Right atrium auricular region (tissue), 2 donors: ENCODE measurements at places on chromosomes 2 and 18. TPM values are rescaled to one million over a fixed set of nuclear protein-coding genes. Genes with fewer than 3 reads are reported as not detected.
A peak's percentile ranks its signal among the peaks of the same experiment; 100 is the strongest.

GRCh38 chr2:527581-527980 is 149.6 kb downstream of the TMEM18 start:
- no peak overlapping the region for H3K4me3 ChIP-seq
- H3K27me3 ChIP-seq: no peaks in the 10 kb centered on the region
- H3K4me1 ChIP-seq: no peaks in the 10 kb centered on the region
- H3K36me3 ChIP-seq: no peaks in the 10 kb centered on the region

- H3K36me3 ChIP-seq: no peaks in the 10 kb centered on the region
- no peaks in the 10 kb centered on the region for H3K4me1 ChIP-seq
- no peaks in the 10 kb centered on the region for H3K27me3 ChIP-seq
Measured at GRCh38 chr2:198657512-198658121, 800.1 kb downstream of the SATB2 start.

DNA sequence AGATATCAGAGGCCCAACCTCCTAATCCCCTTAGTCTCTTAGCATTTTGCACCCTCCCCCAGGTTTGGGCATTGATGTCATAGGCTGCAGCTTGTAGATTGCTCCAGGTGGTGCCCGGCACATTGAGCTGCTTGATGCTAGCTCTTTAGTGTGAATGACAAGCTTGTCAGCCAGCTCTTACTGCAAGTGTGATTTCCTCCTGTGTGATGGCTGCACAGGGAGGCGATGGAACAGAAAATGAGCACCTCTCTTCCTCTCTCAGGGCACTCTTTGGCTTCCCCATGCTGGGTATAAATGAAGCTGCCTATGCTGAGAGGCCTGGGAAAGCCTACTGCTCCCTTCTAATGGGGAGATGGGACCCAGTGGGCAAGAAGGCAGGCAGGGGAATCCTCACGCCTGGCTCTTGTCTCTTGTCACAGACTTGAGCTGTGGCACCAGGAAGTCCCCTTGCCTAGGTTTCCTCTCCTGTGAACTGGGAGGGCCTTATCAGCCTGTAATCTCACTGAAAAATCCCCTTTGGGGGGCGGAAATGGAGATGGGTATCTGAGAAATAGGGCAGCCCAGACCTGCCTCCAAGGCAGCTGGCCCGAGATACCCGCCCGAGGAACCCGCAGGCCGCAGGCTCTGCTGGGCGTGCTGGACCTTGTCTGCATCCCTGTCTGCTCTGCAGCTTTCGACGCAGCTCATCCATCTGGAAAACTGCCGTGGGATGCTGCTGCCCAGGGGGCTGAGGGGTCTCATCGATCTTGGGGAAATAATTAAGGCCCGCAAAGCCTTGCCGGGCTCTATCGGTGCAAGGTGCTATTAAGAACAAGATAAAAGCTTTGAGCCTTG is 163.5 kb upstream of the CXCR4 start:
- H3K4me1 ChIP-seq: no peaks in the 10 kb centered on the region
- no peaks in the 10 kb centered on the region for H3K36me3 ChIP-seq
- DNase-seq: no peak

GRCh38 chr2:102736110-102736409 is 25.8 kb upstream of the TMEM182 start:
- H3K4me1 ChIP-seq: no peaks in the 10 kb centered on the region
- peaks cover 5% of the 10 kb centered on the region for H3K36me3 ChIP-seq
- H3K27me3 ChIP-seq: no peaks in the 10 kb centered on the region
- H3K27ac ChIP-seq: peak overlapping the region; percentile 82
- DNase-seq: no peak
- peak overlapping the region; percentile 85 for H3K4me3 ChIP-seq

DNA sequence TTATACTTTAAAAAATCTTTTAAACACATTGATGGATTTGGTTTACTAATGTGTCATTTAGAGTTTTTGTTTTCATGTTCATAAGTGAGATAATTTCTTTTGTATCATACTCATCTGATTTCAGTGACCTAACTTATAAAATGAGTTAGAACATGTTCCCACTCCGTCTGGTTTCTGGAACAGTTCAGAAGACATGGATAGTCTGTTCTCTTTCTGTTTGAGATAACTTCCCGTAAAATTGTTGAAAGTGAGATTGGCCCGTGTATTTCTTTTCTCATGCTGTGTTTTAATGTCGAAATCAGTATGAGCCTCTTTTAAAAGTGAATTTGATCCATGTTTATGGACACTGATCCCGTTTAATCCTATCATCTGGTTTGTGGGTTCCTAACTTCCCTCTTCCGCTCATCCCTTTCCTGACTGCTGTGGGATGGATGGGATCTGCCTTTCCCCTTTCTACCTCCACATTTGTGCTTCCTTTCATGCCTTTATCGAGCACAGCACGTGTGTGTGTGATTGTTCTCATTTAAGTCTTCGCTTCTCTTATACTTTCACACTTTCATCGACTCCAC is 78.9 kb downstream of the COPS8 start:
- no peak overlapping the region for H3K4me3 ChIP-seq
- peak overlapping the region; percentile 25 for H3K27ac ChIP-seq
- H3K36me3 ChIP-seq: no peaks in the 10 kb centered on the region
- H3K4me1 ChIP-seq: no peaks in the 10 kb centered on the region
- no peaks in the 10 kb centered on the region for H3K27me3 ChIP-seq
- no peak for DNase-seq

DNA sequence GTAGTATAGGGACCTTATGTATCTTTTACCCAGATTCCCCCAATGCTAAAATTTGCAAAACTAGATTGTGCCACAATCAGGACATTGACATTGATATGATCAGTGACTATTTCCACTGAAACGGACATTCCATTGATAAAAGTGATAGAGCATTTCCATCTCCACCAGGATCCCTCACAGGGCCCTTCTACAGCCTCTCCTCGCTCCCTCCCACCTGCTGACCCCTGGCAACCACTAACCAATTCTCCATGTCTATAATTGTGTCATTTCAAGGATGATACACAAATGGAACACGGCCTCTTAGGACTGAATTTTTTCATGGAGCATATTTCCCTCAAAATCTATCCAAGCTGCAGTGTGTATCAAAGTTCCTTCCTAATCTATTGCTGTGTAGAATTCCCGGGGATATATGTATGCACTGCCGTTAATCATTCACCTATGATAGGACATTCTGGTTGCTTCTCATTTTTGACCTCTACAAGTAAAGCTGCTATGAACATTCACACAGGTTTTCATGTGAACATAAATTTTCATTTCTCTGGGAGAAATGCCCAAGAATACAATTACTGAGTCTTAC is 67.3 kb downstream of the UXS1 start:
- H3K27ac ChIP-seq: no peak overlapping the region
- no peaks in the 10 kb centered on the region for H3K36me3 ChIP-seq
- no peak overlapping the region for H3K4me3 ChIP-seq
- H3K4me1 ChIP-seq: no peaks in the 10 kb centered on the region

- DNase-seq: no peak
- H3K4me1 ChIP-seq: no peaks in the 10 kb centered on the region
- no peaks in the 10 kb centered on the region for H3K36me3 ChIP-seq
- no peak overlapping the region for H3K4me3 ChIP-seq
- no peaks in the 10 kb centered on the region for H3K27me3 ChIP-seq
Measured at GRCh38 chr18:13934058-13934457, 18.7 kb upstream of the MC2R start.

- H3K27ac ChIP-seq: no peak overlapping the region
- H3K36me3 ChIP-seq: peaks cover 9% of the 10 kb centered on the region
- H3K4me1 ChIP-seq: no peaks in the 10 kb centered on the region
- no peak overlapping the region for H3K4me3 ChIP-seq
- DNase-seq: no peak
Measured at GRCh38 chr2:232024457-232024856, 62.9 kb downstream of the DIS3L2 start.

- H3K36me3 ChIP-seq: no peaks in the 10 kb centered on the region
- no peaks in the 10 kb centered on the region for H3K4me1 ChIP-seq
- no peak for DNase-seq
Measured at GRCh38 chr18:3603421-3604234, 153.7 kb downstream of the TGIF1 start.

- H3K27ac ChIP-seq: peak overlapping the region; percentile 19
- no peaks in the 10 kb centered on the region for H3K36me3 ChIP-seq
- peaks cover 10% of the 10 kb centered on the region for H3K4me1 ChIP-seq
- no peak for DNase-seq
- no peak overlapping the region for H3K4me3 ChIP-seq
- no peaks in the 10 kb centered on the region for H3K27me3 ChIP-seq
Measured at GRCh38 chr2:157173740-157174184, 83.7 kb upstream of the GALNT5 start.

- H3K36me3 ChIP-seq: no peaks in the 10 kb centered on the region
- H3K4me1 ChIP-seq: no peaks in the 10 kb centered on the region
- no peaks in the 10 kb centered on the region for H3K27me3 ChIP-seq
Measured at GRCh38 chr2:199100326-199101110, 357.2 kb downstream of the SATB2 start.

- no peak overlapping the region for H3K4me3 ChIP-seq
- no peak overlapping the region for H3K27ac ChIP-seq
- no peaks in the 10 kb centered on the region for H3K36me3 ChIP-seq
- no peaks in the 10 kb centered on the region for H3K4me1 ChIP-seq
Measured at GRCh38 chr2:100673115-100673514, 110.3 kb downstream of the PDCL3 start.

- H3K4me3 ChIP-seq: no peak overlapping the region
- no peaks in the 10 kb centered on the region for H3K36me3 ChIP-seq
- no peaks in the 10 kb centered on the region for H3K4me1 ChIP-seq
Measured at GRCh38 chr2:240166761-240167587, 26.5 kb upstream of the OTOS start.

- no peaks in the 10 kb centered on the region for H3K27me3 ChIP-seq
- DNase-seq: no peak
- H3K27ac ChIP-seq: no peak overlapping the region
- no peaks in the 10 kb centered on the region for H3K36me3 ChIP-seq
- H3K4me3 ChIP-seq: no peak overlapping the region
Measured at GRCh38 chr2:60741576-60741975, 14.5 kb upstream of the PAPOLG start.

- no peak for DNase-seq
- H3K36me3 ChIP-seq: no peaks in the 10 kb centered on the region
- H3K4me3 ChIP-seq: no peak overlapping the region
- no peaks in the 10 kb centered on the region for H3K4me1 ChIP-seq
- no peaks in the 10 kb centered on the region for H3K27me3 ChIP-seq
Measured at GRCh38 chr2:16318474-16319195, 347.0 kb downstream of the CYRIA start.

- H3K4me3 ChIP-seq: no peak overlapping the region
- no peak overlapping the region for H3K27ac ChIP-seq
Measured at GRCh38 chr2:164000176-164000575, 264.4 kb upstream of the FIGN start.

DNA sequence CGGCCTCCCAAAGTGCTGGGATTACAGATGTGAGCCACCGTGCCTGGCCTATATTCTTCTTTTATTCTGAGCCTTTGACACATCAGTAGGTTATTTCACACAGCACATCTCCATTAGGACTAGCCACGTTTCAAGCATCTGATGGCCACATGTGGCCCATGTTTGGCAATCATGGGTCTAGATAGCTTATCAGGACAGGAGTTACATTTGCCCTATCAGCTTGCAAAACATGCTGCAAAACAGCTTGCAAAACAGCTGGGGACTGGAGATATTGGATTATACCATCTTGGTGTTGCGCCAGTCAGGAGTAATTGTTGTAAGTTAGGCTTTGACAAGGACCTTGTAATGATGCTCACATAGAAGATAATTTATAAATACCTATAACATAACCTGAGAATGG is 94.9 kb downstream of the GBX2 start:
- no peaks in the 10 kb centered on the region for H3K36me3 ChIP-seq
- no peak overlapping the region for H3K4me3 ChIP-seq
- no peaks in the 10 kb centered on the region for H3K4me1 ChIP-seq
- DNase-seq: no peak
- no peak overlapping the region for H3K27ac ChIP-seq
- no peaks in the 10 kb centered on the region for H3K27me3 ChIP-seq

- H3K4me1 ChIP-seq: no peaks in the 10 kb centered on the region
- no peak overlapping the region for H3K4me3 ChIP-seq
- H3K36me3 ChIP-seq: no peaks in the 10 kb centered on the region
- DNase-seq: no peak
- no peak overlapping the region for H3K27ac ChIP-seq
Measured at GRCh38 chr2:203566161-203566560, 31.1 kb upstream of the RAPH1 start.

- H3K4me1 ChIP-seq: no peaks in the 10 kb centered on the region
- no peaks in the 10 kb centered on the region for H3K27me3 ChIP-seq
- DNase-seq: no peak
- H3K4me3 ChIP-seq: no peak overlapping the region
Measured at GRCh38 chr2:101272045-101272784, 19.5 kb downstream of the CNOT11 start.

GRCh38 chr2:56464613-56465012 is 280.8 kb downstream of the CCDC85A start:
- H3K36me3 ChIP-seq: no peaks in the 10 kb centered on the region
- H3K4me1 ChIP-seq: no peaks in the 10 kb centered on the region

GRCh38 chr18:63480476-63480875 is 3.7 kb downstream of the SERPINB5 start:
- H3K36me3 ChIP-seq: no peaks in the 10 kb centered on the region
- H3K4me1 ChIP-seq: no peaks in the 10 kb centered on the region
- no peaks in the 10 kb centered on the region for H3K27me3 ChIP-seq

DNA sequence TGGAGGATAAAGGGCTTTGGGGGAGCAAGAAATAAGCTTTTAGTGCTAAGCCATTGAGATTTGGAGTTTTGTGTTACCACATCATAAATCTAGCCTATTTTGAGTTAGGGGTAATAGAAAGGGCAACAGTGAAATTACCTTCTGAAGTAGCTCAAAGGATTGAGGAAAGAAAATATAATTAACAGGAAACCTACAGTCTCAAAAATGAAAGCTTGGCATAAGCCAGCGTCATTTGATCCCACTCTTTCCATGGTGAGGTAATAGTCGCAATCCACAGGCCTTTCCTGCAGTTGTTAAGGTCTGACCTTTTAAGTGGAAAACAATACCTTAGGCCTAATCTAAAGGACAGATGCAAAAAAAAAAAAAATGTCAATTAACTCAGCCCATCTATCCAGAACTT is 182.7 kb downstream of the UXS1 start:
- no peak for DNase-seq
- no peaks in the 10 kb centered on the region for H3K27me3 ChIP-seq
- no peaks in the 10 kb centered on the region for H3K4me1 ChIP-seq
- no peak overlapping the region for H3K4me3 ChIP-seq
- no peaks in the 10 kb centered on the region for H3K36me3 ChIP-seq
- H3K27ac ChIP-seq: no peak overlapping the region

- H3K36me3 ChIP-seq: no peaks in the 10 kb centered on the region
- H3K27me3 ChIP-seq: no peaks in the 10 kb centered on the region
- H3K4me1 ChIP-seq: no peaks in the 10 kb centered on the region
- no peak overlapping the region for H3K27ac ChIP-seq
- no peak for DNase-seq
- no peak overlapping the region for H3K4me3 ChIP-seq
Measured at GRCh38 chr2:159497256-159497655, 119.1 kb downstream of the BAZ2B start.

Gene NR4A2
- total RNA-seq: 3.7 TPM

Gene GAD1
- total RNA-seq: not detected

Gene B4GALT6
- total RNA-seq: 5.6 TPM

Gene DDX1
- 75.9 TPM for total RNA-seq

Gene RND3
- total RNA-seq: 25.4 TPM

Gene HPCAL1
- 28.7 TPM for total RNA-seq

Gene USP14
- 18.0 TPM for total RNA-seq

Gene CFAP221
- total RNA-seq: 0.44 TPM

Gene IL18R1
- 1.9 TPM for total RNA-seq

Gene CROCC2
- total RNA-seq: not detected

Gene CNDP1
- total RNA-seq: not detected

Gene ITGB6
- 0.30 TPM for total RNA-seq

Gene MAP3K19
- total RNA-seq: not detected

Gene ZNF396
- total RNA-seq: 0.94 TPM

Gene CABYR
- total RNA-seq: 0.41 TPM

Gene CDH19
- total RNA-seq: 72.3 TPM

Gene RDH14
- 67.5 TPM for total RNA-seq

Gene PLCL1
- total RNA-seq: 26.8 TPM

Gene RFX8
- total RNA-seq: 0.35 TPM

Gene IL36G
- not detected for total RNA-seq

Gene CCDC150
- 0.56 TPM for total RNA-seq
